Suprapubic skin (tissue), 4 donors: ENCODE measurements at places on chromosomes 3 and 15.

- no peak for DNase-seq
Measured at GRCh38 chr3:151859905-151860304, 13.5 kb upstream of the SUCNR1 start.

- DNase-seq = no peak
Measured at GRCh38 chr3:148748283-148748682, 50.6 kb downstream of the AGTR1 start.

DNA sequence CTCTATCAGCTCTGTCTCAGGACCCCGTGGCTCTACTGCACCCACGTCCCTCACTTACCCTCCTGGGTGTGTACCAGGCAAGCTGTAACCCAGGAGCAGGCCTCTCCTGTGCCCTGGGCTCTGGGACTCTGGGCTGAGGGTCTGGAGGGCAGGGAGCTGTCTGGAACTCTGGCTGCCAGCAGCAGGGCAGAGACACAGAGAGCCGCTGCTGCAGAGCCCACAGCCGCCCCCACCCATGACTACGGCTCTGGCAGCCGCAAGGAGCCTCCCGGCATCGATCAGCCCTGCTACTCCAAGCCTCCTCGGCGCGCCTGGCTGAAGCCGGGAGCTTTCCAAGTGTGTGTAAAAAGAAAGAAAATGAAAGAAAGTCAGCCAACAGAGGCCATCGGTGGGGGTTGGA is 103.7 kb upstream of the ATP2B2 start:
- DNase-seq = no peak

- no peak for DNase-seq
Measured at GRCh38 chr3:169400874-169401273, 262.6 kb downstream of the MECOM start.

DNA sequence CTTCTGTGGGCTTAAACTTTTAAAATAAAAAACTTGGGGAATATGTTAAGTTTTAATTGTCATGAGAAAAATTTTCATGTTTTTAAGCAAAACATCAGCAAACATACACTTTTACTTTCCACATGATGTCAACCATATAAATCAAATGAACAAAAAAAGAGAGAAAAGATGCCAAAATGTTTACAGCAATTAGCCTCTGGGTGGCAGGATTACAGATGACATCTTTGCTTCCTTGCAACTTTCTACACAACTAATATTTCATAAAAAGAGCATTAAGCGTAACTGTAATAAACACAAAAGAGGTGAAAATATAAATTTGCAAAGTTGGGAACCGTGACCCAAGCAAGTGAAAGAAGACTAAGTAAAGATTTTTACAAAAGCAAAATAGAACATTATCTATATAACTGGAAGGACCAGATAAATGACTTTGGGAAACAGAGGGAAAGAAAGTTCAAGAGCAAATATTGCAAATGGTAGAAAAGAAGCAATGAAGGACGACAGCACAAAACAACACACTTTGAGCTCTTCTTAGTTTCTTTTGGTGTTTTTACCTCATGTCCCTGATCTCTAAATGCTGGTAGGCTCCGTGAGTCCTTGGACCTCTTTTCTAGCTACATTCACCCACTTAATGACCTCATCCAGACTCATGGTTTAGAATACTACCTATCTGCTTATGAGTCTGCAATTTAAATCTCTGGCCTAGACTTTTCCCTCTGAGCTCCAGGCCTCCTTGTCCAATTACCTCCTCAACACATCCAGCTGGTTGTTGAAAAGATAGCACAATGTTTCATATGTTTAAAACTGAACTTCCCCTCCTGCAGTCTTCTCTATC is 9.4 kb downstream of the TP53BP1 start:
- DNase-seq = no peak

DNA sequence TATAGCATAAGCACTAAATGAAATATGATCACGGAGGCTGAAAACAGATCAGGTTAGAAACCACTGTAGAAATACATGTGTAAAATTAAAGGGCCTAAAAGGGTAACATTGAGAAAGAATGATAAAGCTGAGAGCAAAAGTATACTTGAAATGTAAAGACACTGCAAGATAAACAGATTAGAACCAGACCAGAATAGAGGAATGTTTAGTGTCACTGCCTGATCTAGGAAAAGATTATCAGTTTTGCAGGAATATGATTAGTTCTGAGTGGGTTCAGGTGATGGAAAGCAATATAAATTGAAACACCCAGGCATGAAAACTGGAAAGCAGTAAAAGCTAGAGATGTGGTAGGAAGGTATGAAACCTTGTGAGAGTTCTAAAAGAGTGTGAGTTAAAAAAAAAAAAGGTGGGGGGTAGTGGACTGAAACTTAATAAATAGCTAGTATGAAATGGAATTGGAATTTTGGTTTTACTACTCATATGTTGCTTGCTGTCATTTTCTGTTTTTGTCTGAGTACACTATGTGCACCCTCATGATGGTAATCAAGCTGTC is 16.0 kb upstream of the C3orf38 start:
- DNase-seq = no peak

GRCh38 chr15:58898150-58898680 is 35.3 kb downstream of the SLTM start:
- no peak for DNase-seq

GRCh38 chr3:123285479-123285878 is 83.7 kb downstream of the SEC22A start:
- no peak for DNase-seq

GRCh38 chr3:126212620-126213378 is 32.4 kb upstream of the ALDH1L1 start:
- DNase-seq = no peak

- no peak for DNase-seq
Measured at GRCh38 chr3:141181196-141181595, 50.4 kb upstream of the PXYLP1 start.

DNA sequence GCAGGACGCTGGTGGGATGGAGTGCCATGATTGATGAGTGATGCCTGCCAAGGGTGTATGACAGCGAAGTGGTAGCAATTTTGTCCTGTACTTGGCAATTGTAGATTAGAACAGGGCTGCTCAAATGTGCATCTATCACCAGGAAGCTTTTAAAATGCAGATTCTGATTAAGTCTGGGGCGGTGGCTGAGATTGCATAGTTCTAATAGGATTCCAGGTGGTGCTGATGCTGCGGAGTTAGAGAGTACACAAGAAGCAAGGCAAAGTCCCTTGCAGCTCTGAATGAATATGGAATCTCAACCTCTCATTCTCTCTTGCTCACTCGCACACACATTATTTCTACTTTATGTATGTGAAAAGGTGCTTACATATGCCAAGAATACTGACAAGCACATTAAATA is 670.4 kb downstream of the FHIT start:
- DNase-seq = no peak

DNA sequence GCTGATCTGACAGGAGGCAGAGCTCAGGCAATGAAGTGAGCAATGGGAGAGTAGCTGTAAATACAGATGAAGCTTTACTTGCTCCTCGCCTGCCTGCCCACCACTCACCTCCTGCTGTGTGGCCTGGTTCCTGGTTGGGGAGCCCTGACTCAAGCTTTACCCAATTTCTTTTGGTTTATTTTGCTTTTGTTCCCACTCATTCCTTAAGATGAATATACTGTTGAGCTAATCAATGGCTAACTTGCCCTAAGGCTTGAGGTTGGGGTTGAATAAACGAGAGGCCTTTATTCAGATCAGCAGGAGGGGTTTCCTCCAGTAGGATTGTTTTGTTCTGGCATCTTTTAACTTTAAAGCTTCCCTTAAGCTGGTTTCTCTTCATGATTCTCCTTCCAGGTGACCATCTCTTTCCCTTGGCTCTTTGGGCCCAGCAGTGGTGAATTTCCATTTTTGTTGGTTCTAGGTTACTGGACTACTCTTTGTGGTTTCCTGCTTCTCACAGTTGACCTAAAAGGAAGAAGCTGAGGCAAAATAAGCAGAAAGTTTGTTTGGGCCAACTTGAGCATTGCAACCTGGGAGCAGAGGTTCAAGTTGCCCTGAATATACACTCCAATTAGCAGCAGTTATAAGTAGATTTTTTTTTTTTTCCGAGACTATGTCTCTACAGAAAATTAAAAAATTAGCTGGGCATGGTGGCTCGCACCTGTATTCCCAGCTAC is 44.4 kb downstream of the STARD9 start:
- no peak for DNase-seq

- DNase-seq = no peak
Measured at GRCh38 chr15:31329640-31330010, 3.0 kb downstream of the KLF13 start.

DNA sequence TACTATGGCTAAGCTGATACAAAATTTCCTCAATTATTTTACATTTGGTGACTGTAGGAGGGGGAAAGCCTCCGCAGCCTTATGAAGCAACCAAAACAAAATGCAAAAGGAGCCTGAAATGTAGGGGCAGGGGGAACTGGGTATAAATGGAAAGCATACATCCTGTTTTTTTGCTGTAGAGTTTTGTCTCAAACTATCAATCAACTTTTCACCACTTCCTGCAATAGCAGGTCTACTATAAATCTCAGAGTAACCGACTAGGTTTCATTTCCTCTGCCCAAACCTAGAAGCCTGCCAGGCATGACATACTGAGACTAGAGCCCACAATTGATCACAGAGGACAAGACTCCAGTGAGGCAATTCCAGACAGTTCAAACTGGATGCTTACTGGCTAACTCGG is 91.3 kb downstream of the SHQ1 start:
- DNase-seq = no peak

DNA sequence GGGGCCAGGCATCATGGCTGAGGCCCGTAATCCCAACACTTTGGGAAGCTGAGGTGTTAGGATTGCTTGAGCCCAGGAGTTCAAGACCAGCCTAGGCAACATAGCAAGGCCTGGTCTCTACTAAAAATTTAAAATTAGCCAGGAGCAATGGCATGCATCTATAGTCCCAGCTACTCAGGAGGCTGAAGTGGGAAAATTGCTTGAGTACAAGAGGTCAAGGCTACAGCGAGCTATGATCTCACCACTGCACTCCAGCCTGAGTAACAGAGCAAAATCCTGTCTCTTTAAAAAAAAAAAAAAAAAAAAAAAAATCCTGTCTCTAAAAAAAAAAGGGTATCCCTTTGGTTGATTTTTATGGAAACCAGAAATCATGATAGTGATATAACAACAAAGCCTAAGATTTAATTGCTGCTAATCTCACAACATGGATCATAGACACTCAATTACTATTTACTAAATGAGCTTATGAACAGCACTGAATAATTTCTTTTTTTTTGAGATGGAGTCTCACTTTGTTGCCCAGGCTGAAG is 12.1 kb downstream of the PCLAF start:
- DNase-seq = no peak

DNA sequence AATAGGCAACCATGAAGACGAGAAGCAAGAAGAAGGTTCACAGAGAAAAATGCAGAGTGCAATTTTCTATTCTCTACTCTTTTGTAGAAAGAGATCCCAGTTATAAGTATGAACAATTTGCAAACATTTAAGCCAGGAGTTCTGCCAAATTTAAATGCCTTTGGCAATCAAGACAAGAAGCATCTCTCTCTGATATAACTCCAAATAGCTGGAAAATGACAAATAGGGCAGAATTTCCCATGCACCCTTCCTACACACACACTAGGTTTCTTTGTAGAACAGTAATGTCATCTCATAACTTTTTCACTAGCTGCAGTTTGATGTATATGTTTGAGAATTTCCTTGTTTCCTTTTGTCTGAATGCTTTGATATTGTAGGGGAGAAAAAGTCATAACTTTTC is 333.5 kb upstream of the AZI2 start:
- no peak for DNase-seq

GRCh38 chr3:81726735-81727134 is 34.7 kb downstream of the GBE1 start:
- no peak for DNase-seq

DNA sequence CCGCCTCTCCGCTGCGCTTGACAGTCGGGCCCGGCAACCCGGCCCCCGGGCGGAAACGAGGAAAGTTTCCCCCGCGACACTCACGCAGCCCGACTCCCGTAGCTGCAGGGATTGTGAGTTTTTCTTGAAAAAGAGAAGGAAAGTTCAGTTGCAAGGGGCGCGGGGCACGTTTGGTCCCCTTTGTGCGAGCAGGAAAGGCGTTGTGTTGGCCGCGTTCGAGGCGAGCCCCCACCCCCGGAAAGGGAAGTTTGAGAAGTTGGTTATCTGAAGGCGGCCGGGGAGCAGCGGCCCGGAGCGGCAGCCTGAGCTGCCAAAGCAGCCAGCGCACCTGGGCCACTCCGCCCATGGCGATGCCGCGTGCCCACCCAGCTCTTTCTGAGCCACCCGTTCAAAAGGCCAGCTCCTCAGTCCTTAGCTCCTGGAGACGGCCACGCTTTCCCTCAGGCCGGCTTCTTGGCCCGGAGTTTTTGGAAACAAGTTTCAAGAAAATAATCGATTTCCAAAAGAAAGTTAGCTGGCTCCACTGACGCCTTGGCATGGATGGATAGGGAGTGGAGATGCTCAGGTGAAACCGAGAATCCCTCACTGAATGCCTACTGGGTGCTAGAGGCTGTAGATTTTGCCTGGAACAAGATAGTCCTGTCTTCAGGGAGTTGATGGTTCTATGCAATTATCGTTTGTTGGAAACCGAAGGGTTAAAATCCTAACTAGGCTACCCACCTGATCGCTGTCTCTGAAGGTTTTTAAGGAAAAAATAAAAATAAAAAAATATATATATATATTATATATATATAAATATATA is 832 bp downstream of the TGFBR2 start:
- DNase-seq = peak; percentile 85

DNA sequence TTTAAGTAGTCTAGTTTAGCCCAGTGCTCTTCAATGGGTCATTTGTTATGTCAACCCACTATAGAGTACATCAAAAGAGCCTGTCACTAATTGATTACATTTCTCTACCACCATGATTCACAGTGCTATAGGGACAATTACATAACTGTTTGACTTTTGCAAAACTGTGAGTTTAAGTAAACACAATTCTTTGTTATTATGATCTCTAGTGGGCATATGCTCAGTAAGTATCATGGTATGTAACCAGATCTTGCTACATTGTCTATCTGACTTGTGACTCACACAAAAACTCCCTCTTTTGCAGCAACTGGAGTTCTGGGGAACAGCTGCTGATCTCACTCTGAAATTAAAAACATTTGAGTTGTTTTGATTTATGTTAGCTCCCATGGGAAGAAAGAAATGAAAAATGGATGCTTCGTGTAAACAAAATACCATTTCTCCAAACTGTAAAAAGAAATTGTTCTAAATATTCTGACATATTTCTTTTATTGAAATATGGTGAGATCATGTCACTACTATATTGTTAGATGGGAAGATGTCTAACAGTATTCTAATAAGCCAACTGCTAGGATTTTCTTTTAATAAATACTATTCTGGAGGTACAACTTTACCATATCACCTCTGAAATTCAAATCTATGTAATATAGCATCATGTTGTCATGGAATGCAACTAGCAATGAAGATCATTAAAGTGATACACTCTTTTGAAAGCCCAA is 470.4 kb downstream of the ROBO1 start:
- DNase-seq = no peak

- peak; percentile 91 for DNase-seq
Measured at GRCh38 chr15:25850154-25851111, 12.7 kb downstream of the ATP10A start.

GRCh38 chr3:52784021-52784621 is 6.7 kb downstream of the ITIH1 start:
- peak; percentile 69 for DNase-seq

- DNase-seq = peak; percentile 84
Measured at GRCh38 chr15:67130673-67131601, 65.5 kb downstream of the SMAD3 start.

- no peak for DNase-seq
Measured at GRCh38 chr3:192817506-192817905, 90.2 kb upstream of the FGF12 start.

- DNase-seq = no peak
Measured at GRCh38 chr3:184631472-184631861, 69.9 kb downstream of the EPHB3 start.

GRCh38 chr3:194286375-194287146 is 64.6 kb downstream of the CPN2 start:
- DNase-seq = no peak

- no peak for DNase-seq
Measured at GRCh38 chr15:38690216-38690615, 125.6 kb upstream of the RASGRP1 start.
